ENCODE measurements at places on chromosomes 1 and 21.
A peak's percentile ranks its signal among the peaks of the same experiment; 100 is the strongest.

GRCh38 chr1:69671363-69672010, 103.8 kb downstream of the LRRC7 start:
- peak; percentile 77 for DNase-seq

DNA sequence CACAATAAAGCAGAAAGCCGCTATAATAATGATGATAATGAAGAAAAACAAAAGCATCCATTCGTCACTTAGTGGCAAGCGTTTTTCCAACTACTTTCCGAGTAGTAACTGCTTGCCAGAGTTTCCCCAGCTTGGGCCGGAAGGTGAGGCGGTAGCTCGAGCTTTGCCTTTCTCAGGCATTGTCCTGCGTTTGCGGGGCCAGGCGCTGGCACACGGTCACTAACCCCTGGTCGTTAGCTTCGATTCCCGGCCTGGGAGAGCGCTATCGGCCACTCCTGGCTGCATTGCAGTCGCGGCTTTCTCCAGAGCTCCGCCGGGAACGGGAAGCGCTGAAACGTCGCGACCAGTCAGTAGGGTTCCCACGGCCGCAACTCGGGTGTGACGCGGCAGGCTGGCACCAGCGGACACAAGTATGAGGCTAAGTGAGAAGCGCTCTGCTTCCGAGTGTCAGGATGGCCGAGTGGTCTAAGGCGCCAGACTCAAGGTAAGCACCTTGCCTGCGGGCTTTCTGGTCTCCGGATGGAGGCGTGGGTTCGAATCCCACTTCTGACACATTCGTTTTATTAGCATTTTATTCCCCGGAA, 14.6 kb upstream of the ZNF692 start:
- DNase-seq: peak; percentile 95

DNA sequence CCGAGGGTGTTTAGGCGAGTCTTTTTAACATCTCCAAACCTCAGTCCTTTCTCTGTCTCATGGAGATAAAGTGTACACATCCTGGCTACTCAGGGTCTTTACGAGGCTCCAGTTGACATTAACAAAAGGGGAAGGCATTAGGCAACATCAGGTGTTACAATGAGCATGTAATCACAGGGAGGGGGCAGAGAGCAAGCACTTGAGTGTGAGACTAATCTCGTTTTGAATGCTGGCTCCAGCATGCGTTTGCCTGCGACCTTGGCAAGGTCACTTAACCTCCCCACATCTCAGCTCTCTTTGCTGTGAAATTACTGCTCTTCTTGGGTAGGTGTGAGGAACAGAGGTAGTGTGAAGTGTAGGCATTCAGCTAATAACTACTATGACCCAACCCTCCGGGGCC, 3.1 kb downstream of the TNNT2 start:
- DNase-seq: no peak

- DNase-seq: no peak
Measured at GRCh38 chr1:231770506-231771175, 144.1 kb downstream of the DISC1 start.

- DNase-seq: no peak
Measured at GRCh38 chr21:37429356-37429755, 62.8 kb downstream of the DYRK1A start.

DNA sequence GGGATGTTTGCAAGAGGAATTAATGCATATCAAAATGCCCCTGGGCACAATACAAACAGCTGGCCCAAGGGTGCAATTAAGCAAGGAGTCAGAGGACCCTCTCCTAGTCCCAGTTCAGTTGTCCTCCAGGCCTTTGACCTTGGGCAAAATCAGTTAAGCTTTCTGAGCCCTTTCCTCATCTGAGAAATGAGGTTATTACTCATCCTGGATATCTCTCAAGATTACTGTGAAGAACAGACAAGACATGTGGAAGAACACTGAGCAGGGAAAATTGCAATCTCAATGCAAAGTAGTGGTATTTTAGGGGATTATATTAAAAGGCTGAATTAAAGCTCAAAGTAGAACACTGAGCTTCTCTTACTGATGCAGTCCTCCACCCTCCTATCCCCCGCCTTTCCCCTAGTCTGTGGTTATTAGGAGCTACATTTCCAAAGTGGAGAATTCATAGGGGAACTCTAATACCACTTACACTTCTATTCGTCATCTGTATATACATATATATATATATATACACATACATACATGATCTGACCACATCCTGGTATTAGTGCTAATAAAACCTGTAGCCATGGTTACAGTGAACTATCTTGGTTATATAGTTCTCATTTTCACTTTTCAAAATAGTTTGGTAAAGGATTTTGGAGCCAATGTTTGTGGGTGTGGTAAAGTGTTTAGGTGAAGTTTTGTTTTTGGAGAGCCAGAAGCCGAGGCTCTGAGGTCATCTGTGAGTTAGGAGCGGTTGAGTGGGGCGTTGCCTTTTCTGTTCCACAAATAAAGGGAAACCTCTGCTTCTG, 18.1 kb downstream of the KIAA0040 start:
- DNase-seq: no peak

GRCh38 chr1:211677659-211678058, 2.2 kb upstream of the NEK2 start:
- no peak for DNase-seq

GRCh38 chr21:43853851-43854772, 10.9 kb upstream of the AGPAT3 start:
- no peak for DNase-seq

DNA sequence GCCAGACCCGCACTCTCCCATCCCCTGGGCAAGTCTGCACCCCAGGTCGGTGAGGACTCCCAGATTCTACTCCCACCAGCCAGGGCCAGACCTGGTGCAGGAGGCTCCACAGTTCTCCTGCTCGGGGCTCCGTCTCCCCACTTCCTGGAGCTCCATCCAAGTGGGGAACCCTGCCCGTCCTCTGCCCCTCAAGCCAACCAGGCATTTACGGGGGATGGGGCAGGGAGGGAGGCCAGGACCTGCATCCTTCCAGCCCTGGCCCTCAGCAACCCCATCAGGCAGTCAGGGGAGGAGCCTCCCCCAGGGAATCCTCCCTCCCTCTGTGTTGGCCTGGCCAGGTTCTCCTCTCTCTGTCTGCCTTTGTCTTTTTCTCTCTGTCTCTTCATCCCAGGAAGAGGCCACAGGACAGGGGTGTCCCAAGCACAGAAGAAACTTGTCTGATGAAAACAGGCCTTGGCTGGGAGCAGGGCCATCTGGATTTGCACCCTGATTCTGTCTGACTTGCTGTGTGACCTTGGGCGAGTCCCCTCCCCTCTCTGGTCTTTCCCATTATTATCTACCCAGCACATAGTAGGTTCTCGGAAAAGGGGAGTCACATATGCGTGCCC, 18.5 kb upstream of the EPHA2 start:
- no peak for DNase-seq

DNA sequence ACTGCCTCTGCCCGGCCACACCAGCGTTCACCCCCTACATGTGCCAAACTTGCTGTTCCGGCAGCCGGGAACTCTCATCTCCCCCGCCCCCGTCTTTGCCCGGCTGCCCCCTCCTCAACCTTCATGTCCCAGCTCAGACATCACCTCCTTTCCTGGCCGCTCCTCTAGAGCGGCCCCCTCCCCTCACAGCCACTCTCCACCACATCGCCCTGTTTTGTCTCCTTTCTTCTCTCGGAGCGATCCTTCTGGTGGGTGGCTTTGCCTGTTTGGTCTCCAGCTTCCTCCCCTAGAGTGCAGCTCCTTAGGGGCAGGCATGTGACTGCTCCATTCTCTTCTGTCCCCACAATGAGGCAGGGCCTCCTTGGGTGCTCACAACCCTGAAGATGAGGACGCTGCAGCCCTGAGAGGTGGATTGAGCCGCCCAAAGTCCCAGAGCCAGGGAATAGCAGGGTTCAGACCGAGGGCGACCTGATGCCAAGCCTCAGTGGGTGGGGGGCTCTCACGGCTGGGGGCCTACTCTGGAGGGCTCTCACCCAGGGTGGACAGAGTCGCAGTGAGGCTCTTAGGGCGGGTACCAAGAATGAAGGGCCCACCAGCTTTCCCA, 44.9 kb upstream of the ECE1 start:
- no peak for DNase-seq

DNA sequence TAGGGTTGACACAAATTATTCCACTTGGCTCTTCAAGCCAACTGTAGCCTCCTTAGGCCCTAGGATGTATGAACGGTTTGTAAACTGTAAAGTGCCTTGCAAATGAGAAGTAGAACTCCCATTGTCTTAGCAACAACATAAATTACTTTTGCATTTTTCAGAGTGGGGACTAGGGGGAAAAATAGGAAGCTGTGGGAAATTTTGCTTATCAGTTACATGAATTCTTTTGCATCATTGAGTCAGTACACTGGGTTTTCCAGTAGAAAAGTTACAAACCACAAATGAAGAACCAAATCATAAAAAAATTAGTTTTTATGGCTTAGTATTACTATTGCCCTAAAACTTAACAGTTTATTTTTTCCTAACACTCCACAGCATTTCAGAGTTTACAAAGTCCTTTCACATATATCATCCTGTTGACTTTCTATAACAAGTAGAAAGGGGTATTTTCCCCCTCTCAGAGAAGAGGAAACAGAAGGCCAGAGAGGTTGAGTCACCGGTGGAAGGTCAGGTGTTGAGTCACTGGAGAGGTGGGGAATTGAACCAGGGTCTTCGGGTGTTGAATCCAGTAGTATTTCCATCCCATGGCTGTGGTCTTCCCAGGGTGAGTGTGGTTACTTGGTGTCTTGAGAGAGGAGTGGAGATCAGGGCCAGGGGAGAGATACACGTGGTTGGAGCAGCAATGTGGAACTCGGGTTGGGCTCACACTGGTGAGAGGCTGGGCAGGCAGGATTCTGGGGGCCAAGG, 71.9 kb upstream of the USP24 start:
- DNase-seq: no peak

DNA sequence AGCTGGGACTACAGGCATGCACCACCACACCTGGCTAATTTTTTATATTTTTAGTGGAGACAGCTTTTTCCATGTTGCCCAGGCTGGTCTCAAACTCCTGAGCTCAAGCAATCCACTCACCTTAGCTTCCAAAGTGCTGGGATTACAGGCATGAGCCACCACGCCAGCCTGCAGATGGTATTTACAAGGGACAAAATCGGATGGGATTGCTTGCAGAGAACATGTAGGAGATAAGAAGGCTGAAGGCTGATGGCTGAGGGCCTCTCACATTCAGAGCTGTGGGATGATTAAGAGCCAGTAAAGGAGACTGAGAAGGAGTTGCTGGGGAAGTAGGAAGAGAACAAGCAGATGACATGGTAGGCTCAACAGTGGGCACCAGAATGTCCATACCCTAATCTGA, 24.0 kb upstream of the QSOX1 start:
- DNase-seq: no peak

GRCh38 chr1:93690921-93691789, 9.5 kb upstream of the BCAR3 start:
- DNase-seq: no peak

- DNase-seq: no peak
Measured at GRCh38 chr21:45724345-45724961, 80.9 kb downstream of the PCBP3 start.

DNA sequence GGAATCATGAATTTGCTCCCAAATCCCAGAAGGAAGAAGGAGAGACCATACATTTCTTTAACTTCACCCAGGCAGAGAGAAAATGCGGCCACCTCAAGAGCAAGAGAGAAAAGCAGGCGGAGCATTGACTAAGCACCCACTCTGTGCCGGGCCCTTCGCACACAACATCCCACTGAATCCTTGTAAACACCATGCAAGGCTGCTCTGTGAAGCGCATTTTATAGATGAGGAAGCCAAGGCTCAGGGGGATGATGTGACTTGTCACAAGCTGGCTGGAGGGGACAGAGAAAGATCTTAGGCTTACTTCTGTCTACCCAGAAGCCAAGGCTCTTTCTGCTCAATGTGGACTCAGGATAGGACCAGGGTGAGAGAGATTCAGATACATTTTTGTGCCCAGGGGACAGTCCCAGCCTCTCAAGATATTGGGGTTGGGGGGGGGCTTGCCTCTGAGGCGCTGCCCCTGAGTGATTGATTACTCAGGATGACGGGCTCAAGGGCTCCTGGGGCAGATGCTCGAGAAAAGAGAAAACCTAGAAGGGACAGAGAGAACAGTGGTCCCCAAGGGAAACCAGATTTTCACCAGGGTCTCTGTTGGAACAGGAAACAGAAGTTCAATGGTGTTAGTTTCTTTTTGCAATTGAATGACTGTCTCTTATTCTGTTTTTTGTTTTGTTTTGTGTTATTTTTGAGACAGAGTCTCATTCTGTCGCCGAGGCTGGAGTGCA, 19.5 kb downstream of the PADI2 start:
- no peak for DNase-seq

Measured in H4 (cell line).